Fibroblast of the aortic adventitia (primary cell): ENCODE measurements at places on chromosomes 5 and 9.

DNA sequence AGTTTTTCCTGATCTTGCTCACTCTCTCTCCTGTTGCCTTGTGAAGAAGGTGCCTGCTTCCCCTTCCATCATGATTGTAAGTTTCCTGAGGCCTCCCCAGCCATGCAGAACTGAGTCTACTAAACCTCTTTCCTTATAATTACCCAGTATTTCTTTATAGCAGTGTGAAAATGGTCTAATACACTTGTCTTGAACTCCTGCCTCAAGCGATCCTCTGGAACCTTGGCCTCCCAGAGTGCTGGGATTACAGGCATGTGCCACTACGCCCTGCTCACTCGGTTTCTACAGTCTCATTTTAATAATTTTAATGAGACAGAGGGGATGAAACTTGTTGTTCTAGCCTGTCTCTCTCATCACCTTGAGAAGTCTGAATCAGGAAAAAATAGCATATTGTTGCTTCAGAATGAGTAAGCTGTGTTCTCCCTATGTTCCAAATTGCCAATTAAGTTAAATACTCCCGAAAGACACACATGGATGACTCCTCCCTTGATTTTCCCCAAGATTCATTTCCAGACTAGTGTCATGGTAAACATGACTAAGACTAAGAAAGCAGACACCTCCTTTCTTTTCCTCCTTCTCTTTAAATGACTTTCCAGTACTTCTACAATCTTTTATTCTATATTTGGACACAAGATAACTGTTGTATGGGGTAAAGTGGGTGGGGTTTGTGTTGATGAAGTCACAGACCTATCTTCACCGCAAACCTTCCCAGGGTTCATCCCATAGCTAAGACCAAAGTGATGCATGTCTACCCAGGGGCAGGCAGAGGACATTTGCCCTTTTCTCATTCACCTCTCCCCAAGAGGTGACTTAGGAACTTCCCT lies 7.8 kb upstream of the DNAJC18 start:
- peak; percentile 58 for DNase-seq

DNA sequence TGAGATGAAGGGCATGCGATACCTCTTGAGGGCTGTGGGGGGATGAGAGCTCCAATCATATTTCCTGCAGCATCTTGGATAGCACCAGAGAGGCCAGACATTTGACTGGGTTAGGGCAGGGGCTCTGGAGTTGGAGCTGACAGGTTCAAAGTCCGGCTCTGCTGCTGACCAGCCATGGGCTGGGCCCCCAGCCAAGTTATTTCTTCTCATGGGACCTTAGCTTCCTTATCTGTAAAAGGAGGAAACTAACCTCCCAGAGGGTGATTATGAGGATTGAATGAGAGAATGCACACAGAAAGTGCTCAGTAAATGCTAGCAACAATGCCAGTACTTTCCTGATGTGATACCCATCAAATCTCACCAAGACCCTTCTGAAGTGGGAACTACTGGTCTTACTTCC lies 65.2 kb upstream of the SLC25A51 start:
- DNase-seq: peak; percentile 88

- no peak for DNase-seq
Observed at GRCh38 chr9:84891924-84892323, 222.4 kb downstream of the NTRK2 start.

- no peak for DNase-seq
Observed at GRCh38 chr5:90297045-90297764, 112.4 kb downstream of the CETN3 start.

DNA sequence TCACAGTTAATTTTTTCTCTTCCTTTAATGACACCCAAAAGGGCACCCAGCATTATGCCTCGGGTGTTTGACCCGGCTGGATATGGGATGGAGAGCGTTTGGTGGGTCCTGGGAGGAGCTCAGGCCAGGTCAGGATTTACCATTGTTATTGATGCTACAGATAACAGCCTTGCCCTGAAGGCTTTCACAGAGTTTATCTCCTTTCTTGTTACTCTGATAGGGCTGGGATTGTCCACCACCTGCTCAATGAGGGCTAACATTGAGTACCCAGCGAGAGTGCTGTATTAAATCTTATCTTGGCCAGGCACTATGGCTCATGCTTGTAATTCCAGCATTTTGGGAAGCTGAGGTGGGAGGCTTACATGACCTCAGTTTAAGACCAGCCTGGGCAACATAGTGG lies 37.2 kb downstream of the GADD45G start:
- DNase-seq: no peak

DNA sequence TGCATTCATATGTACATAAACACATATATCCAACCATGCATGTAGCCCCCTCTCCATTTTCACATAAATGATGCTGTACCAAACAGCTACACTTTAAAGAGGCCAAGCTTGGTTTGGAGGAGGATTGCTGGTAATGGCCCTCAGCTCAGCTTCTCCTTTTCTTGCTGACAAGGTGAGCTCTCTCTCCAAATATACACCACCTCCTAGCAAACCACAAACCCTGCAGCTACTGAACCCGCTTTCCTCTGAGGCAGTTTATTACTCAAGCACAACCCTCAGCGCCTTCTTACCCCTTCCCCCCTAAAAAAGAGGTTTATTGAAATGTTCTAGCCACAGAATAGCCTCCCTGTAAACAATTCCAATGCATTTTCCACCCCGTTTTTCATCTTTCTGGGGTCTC lies 54.0 kb downstream of the ALG2 start:
- DNase-seq: no peak

GRCh38 chr5:82813861-82814260 lies 263.3 kb downstream of the TMEM167A start:
- no peak for DNase-seq

DNA sequence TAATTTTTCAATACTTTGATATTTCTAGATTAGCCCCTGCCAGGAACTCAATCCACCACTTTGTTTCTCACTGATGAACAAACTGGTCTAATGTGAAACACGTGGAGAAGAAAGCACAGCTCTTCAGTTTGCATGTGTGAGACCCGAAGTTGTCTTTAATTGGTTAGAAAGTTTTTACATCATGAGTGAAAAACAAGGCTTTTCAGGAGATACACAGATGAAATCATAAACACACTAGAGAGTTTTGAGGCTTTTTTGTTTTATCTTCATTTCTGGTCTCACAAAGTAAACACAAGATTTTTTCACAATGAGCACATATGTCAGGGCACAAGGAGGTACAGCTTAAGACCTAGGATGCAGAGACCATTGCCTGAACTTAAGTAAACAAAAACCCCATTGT lies 84.5 kb upstream of the MOCS2 start:
- DNase-seq: peak; percentile 40

GRCh38 chr5:166786178-166786577 lies 1505.3 kb upstream of the WWC1 start:
- no peak for DNase-seq

- DNase-seq: peak; percentile 75
Observed at GRCh38 chr5:119323601-119324000, 32.2 kb upstream of the TNFAIP8 start.

GRCh38 chr9:29213417-29214153 lies 1640.3 kb upstream of the C9orf72 start:
- no peak for DNase-seq

DNA sequence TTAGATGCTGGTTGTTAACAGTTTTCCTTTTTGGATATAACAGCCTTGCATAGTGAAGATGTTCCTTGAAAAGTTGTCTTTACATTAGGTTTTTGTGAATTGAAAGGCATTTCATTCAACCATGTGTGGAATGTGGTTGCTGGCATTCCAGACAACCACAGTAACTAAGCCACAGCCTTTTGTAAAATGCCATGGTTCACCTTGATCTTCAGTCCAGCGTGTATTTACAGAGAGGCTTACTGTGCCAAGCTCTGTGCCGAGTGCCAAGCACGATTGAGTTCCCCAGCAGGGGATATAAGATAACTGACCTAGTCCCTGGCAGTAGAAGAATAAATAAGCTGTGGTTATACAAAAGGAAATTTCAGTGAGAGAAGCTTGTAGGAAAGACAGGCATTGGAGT lies 4.9 kb downstream of the EXOSC2 start:
- peak; percentile 58 for DNase-seq

- DNase-seq: no peak
Observed at GRCh38 chr5:53873235-53873634, 312.8 kb downstream of the NDUFS4 start.

GRCh38 chr5:111083323-111083722 lies 8.8 kb upstream of the WDR36 start:
- DNase-seq: no peak

DNA sequence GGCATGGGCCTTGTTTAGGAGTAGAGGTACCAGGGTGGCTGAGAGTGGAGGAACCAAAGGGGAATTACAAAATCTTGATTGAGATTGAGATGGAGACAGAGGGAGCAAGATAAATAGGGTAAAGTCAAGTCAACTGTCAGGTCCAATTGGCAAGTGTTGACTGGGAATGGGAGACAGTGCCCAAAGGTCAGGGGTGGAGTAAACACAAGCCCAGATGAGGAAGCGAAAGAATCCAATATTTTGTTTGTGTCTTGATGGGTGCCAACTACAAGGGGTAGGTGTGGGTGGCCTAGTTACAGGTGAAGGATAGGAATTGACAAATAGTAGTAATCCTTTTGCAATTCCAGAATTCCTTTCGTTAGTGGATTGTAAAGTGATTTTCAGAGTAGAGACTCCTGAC lies 75.1 kb upstream of the AGXT2 start:
- DNase-seq: no peak

GRCh38 chr9:35609001-35609819 lies 4.1 kb downstream of the TESK1 start:
- DNase-seq: no peak

GRCh38 chr5:9405196-9405754 lies 140.6 kb downstream of the SEMA5A start:
- DNase-seq: no peak

DNA sequence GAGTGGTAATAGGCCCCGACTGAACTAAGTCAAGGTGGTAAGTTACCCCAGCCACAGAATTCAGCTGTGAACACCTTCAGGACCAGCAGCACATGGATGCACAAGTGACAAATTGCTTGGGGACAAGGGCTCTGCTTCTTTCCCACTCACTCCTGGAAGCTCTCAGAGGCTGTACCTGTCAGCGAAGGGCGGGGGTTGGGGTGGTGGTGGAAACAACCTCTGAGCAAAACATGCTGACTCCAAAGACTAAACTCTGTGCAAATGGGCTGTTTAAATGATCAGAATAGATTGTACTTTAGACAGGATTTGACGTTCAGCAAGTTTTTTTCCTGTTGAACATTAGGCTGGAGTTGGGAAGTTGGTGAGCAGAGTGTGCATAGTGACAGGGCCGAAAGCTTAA lies 544.5 kb upstream of the ZNF608 start:
- no peak for DNase-seq

- DNase-seq: peak; percentile 95
Observed at GRCh38 chr5:43772764-43773477, 169.9 kb downstream of the NNT start.

GRCh38 chr9:19173598-19174125 lies 46.4 kb upstream of the PLIN2 start:
- DNase-seq: no peak

DNA sequence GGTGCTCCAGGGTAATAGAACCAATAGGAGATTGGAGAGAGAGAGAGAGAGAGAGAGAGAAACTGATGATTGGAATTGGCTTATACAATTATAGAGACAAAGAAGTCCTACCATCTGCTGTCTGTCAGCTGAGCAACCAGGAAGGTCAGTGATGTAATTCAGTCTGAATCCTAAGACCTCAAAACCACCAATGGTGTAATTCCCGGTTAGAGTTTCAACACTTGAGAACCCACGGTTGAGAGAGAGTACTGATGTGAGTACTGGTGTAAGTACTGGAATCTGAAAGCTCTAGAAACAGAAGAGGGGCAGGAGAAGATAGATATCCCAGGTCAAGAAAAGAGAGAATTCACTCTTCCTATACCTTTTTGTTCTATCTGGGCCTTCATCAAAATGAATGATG lies 775.8 kb downstream of the EFNA5 start:
- no peak for DNase-seq

- peak; percentile 47 for DNase-seq
Observed at GRCh38 chr9:110095161-110095595, 112.8 kb downstream of the C9orf152 start.

- no peak for DNase-seq
Observed at GRCh38 chr5:156783092-156783491, 67.0 kb upstream of the PPP1R2B start.

GRCh38 chr9:124551472-124552272 lies 44.5 kb upstream of the NR5A1 start:
- DNase-seq: peak; percentile 56

- DNase-seq: no peak
Observed at GRCh38 chr9:124040935-124041816, 29.6 kb downstream of the LHX2 start.

DNA sequence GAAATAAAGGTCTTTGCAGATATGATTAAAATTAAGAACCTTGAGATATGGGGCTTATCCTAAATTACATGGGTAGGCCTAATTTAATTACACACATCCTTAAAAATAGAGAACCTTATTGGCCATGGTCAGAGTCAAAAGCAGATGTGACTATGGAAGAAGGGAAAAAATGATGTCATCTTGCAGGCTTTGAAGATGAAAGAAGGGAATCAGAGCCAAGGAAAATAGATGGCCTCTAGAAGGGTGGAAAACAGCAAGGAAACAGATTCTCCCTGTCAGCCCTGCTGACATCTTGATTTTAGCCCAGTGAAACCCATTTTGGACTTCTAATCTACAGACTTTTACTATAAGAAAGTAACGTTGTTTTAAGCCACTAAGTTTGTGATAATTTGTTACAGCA lies 37.6 kb upstream of the KCNN2 start:
- no peak for DNase-seq

GRCh38 chr9:130371196-130371966 lies 73.4 kb upstream of the ASS1 start:
- no peak for DNase-seq

GRCh38 chr5:137751869-137752491 lies 2.2 kb downstream of the HNRNPA0 start:
- peak; percentile 91 for DNase-seq

DNA sequence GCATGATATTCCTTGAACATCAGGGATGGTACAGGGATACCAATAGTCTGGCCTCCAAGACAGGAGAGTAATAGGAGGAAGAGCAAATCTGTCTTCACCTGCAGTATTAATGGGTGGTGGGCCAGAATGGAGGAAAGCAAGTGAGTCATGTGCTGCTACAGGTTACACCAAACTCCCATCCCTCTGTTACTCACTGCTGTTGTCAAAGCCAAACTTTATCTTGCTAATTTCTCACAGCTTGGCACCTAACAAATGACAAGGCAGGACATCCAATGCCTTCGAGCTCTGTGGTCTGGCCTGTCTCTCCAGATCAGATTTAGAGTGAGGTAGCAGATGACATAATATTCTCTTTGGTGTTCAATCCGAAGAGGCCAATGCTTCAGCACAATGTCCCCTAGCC lies 26.8 kb downstream of the PLAC8L1 start:
- DNase-seq: no peak

DNA sequence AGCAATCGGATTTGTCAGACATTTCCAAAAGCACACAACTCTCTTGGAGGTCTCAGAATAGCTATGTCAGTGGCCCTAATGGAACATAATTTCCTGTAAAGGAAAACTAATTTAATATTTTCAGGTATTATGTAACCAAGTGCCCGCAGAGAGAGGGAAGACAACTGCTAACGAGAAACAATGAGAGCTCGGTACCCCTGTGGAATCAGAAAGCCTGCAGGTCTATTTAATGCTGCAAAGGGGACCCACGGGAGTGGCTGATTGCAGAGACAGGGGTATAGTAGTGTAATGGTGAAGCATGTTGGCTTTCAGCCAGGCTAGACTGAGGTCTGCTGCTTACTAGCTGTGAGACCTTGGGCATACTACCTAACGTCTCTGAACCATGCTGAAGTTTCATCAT lies 508.1 kb upstream of the BRINP1 start:
- no peak for DNase-seq
